ENCODE measurements at places on chromosomes 2 and 18.

GRCh38 chr2:140270224-140270623 lies 1490.0 kb upstream of the NXPH2 start:
- DNase-seq, result peak; percentile 15

DNA sequence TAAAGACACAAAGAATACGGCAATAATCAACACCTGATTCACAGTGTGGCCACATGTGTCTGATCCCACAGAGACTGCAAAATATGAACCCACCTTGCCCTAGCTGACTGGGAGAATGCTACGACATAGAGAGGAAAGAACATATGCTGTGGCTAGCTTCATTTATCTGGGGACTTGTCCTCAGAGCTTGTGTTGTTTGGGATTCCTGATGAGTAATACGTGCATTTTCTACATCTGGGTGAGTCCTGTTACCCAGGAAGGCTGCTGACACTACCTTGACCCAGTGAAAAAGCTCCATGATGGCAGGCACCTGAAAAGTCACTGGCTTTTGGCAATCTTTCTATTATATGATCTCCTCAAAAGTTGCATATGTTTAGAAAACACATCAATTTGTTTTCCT lies 427.7 kb upstream of the LYPD1 start:
- no peak for DNase-seq

DNA sequence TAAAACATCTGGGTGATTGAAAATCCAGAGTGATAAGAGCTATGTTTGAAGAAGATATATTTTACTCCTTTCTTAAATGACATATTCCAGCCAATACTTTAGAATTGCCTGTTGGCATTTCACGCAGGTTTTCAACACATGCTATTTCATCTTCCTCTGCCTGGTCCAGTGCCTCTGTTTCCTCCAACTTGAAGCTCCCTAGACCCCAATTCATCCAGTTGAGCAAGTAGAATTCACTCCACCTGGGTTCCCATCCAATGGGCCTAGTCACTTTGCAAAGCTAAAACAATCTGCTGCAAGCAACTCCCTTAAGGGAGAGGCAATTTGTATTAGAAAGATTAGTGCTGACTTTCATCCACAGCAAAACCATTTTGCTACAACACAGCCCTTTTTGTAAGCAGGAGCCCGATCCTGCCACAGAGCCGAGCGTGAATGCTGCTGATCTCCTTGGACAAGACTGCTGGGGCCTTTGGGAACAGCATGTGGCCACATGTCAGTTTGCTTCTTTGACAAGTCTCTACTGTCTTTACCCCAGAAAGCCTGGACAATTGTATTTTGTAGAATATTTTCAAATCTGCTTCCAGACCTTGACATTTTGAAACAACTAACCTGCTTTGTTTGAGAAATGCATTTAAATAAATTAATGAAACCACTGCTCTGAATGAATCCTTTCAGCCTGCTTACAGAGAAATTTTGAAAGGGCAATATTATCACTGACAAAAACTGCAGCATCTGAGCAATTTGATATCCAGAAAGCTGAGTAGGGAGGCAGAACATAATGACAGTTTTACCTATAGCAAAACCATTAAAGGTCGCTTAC lies 259.1 kb downstream of the TDRD15 start:
- no peak for DNase-seq

- no peak for DNase-seq
Observed at GRCh38 chr18:55139307-55139706, 180.0 kb upstream of the CCDC68 start.

GRCh38 chr18:61856678-61857077 lies 36.1 kb downstream of the RNF152 start:
- DNase-seq, result no peak

DNA sequence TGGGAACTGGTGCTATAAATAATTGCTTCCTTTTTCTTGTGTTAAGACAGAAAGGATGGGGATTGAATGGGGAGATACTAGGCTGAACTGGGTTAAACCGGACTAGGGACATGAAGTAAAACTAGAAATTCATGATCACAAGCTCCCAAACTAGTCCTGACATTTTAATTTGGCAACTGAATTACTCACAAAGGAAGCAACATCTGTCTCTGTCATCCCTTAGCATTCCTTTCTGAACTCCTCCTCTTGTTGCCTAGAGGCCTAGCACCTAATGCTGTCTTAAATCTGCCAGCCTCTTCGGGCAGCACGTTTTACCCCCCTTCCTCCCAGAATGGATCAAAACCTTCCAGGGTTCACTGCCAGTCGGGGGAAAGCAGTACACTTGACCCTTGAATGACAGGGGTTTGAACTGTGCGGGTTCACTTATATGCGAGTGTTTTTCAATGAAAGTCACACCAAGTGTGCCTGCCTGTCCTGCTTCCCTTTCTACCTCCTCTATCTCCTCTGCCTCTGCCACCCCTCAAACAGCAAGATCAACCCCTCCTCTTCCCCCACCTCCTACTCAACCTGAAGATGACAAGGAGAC lies 8.2 kb downstream of the KCTD1 start:
- DNase-seq, result no peak

GRCh38 chr2:172861656-172862476 lies 126.2 kb downstream of the RAPGEF4 start:
- no peak for DNase-seq

DNA sequence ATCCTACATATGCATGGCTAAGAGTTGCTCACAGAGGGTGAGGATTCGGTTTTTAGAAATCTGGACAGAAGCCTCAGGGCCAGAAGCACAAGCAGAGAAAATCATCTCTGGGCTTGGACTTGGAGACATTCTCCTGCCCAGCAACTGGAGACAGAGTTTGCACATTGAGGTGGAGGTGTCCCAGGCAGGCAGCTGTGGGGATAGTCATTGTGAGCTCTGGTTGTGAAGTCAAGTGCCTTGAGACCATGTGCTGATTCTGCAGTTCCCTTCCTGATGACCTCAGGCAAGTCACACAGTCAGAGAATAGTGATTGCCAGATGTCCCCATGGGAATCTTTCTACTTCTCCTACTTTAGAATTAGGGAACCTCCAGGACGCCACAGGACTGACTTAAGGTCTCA lies 108.4 kb upstream of the LDAH start:
- DNase-seq, result no peak

GRCh38 chr2:56654936-56655335 lies 471.1 kb downstream of the CCDC85A start:
- no peak for DNase-seq

- peak; percentile 55 for DNase-seq
Observed at GRCh38 chr2:120736202-120736623, 545 bp downstream of the GLI2 start.

GRCh38 chr2:51103205-51103604 lies 71.3 kb upstream of the NRXN1 start:
- peak; percentile 23 for DNase-seq

- DNase-seq, result no peak
Observed at GRCh38 chr2:20977520-20978180, 66.2 kb downstream of the APOB start.

- no peak for DNase-seq
Observed at GRCh38 chr2:15772086-15772595, 168.2 kb upstream of the MYCN start.

DNA sequence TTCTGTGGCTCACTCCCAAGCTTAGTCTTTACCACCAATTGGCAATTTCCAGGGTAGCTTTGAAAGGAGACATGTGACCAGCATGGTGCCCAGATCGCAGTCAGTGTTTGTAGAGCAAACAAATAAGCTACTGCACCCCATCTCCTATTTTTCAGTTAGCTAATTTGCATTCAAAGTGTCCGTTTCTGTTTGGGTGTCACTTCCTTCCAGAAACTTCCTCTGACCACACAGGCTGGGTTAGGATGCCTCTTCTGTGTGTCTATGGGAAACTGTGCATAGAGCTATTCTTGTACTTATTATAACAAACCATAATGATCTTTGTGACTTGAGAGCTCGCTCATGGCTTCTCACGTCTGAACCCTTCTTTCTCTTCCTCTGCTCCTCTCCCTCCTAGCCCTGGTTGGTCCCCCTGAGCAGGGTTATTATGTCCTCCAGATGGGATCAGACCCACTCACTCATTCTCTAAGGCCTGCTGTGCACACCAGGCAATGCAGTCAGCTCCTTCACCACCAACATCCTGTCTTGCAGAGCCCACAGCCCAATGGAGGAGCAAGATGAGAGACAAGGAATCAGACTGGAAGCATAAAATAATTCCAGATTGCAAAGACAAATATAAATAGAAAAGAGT lies 101.2 kb upstream of the ALK start:
- DNase-seq, result no peak

Data from astrocyte of the spinal cord (primary cell).